ENCODE measurements at places on chromosomes 5 and 9.

- no peak for DNase-seq
These were observed 35.9 kb downstream of the NEURL1B start for GRCh38 chr5:172676914-172677475.

DNA sequence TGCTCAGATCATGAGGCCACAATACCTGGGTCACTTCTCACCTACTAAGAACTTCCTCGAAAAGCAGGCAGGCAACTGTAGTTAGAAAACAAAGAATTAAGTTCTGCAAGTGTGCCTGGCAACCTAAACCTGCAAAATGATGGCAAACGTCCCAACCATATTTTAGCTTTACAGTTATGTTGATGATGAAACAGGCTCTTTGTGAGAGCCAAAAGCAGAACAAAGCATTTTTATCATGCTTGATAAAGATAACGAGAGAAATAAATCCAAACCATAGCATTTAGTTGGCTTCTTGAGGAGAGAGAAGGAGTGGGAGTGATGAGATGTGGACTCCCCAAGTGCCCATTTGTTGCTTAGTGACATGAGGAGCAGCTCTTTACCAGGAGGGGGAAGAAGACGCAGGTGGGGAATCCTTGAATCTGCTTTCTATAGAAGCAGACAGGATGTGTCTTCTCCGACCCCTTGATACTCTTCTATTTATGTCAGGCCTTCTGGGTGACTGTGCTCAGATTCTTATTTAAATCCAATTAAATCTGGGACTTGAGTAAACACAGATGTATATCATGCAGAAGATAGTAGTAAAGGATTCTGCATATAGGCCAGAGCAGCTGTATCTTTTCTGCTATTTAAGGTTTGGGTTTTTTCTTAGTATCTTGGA is 221.2 kb downstream of the TMEM167A start:
- no peak for DNase-seq

DNA sequence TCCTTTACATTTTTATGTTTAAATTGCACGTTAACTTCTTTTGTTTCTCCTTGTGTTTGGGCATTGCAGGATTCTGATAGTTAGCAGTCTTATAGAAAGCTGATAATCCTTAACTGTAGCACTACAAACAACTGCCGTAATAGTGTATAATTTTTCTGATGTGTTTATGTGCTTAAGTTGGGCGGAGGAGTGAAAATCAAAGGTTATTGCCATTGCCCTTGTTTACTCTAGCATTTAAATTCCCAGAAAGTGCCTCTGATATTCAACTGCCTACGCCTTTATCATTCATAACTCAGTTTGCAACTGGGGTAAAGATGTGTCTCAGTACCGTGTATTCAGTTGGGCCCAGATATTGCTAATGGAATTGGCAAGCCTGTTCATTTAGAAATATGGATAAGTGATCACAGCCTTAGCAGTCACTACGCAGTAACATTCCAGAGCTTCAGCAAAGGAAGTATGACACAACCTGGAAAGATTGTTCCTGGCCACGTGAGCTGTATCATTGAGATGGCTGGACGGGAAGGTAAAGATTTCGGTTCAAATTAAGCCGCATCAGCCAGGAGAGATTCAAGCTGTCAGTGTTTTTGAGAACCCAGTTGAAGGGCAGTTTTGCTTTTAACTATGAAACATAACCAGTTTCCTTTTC is 28.1 kb upstream of the LRRTM2 start:
- DNase-seq: no peak

DNA sequence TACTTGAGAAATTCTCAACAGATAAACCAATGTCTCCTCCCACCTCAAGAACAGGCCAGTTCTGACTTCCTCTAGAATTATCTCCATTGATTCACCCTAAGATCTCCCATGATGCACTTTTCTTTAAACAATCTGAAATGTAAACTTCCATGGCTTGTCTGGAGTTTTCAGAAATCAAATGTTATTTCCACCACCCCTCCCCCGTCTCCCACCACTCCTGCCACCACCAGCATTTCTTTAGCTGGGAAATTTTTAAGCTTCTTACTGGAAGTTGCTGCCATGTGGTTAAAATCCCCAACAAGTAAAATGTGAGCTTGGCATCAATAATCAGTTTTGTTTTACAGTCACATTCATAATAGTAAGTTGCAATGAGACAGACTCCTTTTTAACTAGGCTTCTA is 32.8 kb upstream of the BASP1 start:
- DNase-seq: no peak

DNA sequence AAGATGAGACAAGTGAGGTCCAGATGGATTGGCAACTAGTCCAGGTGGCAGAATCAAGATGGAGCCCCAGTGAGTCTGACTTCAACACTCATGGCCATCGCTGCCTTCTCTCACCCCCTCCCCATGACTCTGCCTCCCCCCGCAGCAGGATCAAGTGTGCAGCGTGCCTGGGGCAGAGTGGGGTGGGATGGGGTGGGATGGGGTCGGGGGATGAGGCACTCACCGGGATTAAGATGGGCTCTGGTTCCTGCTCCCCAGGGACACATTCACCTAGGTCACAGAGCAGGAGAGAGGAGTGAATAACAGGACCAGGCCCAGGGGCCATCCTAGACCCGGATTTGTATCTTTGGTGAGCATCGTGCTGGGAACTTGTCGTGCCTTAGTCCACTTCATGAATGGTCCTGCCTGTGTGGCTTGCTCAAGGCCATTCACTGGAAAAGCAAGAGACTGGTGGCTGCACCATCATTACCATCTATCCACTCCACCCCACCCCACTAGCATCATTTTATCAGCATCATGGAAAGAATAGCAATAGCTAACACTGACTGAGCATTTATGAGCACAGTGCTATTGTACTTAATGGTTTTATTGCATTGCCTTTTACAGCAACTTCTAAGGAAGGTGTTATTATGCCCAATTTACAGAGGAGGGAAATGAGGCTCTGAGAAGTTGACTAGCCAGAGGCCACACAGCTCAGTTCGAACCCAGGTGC is 8.5 kb downstream of the AMBP start:
- DNase-seq: no peak

- DNase-seq: no peak
These were observed 63.5 kb upstream of the SLC2A8 start for GRCh38 chr9:127333221-127334064.

DNA sequence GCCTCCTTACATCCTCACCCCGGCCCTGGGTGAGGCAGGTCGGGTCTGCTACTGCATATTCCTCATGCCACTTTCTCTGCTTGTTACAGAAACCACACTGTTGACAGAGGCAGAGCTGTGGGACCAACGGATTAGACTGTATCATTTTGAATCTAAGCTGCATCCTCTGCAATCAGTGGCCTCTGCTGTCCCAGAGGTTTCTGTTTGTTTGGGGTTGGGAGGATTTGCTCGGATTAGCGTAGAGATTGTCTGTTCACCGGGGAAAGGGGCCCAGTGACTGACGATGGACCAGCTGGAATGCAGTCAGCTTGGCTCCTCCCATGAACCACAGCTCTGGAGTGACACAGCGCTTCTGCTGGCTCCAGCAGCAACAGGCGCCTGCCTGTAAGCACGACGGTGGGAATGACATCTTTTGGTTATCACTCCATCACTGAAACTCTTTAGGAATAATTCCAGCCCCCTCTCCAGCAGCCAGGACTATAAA is 37.3 kb upstream of the ADRA1B start:
- DNase-seq: no peak

All from RPMI8226 (cell line).